ENCODE measurements at places on chromosomes 16 and 17.

DNA sequence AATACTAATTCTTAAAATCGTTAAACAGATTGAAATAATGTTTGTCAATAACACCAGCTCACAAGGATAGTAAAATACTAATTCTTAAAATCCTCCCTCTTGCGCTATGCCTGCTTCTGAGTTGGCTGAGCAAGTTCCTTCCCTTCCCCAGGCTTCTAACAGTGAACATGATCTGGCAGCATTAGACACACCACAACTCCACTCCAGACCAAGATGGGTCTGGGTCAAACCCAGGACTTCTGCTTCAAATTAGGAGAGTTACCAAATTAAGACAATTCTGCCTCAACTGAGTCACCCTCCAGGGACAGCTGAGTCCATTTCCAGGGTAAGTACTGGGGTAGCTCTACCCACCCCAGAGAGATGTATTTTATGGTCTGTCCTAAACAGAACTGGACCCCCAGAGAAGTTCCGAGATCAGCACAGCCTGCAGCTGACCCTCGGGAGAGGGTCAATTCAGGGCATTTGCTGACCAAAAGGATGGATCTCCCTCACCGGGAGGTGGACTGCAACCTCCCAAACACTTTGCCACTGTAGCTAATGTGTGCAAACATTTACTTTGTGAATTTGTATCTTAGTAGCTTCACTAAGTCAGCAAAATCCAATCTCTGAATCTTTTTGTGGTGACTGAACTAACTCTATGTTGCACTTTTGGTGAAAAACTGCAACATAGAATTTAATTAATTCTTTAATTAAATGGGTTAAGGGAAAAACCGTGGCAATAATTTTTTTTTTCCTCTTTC, 48.8 kb downstream of the ADCY9 start:
- DNase-seq = no peak

DNA sequence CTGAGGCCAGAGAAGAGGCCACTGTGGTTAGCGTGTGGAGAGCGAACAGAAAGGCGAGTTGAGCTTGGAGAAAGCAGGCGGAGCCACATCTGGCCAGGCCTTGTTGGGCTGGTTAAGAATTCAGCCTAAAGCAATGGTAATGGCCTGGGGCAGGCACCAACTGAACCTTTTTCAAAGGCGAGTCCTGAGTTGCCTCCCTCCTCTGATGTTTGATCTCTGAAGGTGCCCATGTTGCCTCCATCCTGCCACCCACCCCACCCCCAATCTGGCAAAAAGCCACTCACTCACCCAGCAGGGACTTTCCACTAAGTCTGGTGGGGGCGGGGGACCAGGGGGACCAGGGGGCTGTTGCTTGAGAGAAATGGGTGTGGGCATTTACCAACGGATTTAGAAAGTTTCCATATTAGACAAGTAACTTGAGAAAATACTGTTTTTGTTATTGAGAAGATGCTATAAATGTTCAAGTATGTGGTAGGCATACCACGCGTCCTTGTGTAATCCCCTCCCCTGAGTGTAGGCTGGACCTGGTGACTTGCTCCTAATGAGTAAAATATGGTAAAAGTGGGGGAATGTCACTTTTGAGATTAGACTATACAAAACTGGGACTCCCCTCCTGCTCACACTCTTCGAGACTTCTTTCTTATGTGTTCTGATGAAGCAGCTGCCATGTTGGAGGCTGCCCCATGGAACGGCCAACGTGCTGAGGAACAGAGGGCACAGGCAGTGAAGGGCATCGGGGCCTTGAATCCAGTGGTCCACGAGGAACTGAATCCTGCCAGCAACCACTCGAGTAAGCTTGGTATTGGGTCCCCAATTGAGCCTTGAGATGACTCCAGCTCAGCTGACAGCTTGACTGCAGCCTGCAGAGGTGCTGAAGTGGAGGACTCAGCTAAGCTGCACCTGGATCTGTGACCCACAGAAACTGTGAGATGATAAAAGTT, 29.9 kb upstream of the TNS4 start:
- no peak for DNase-seq

DNA sequence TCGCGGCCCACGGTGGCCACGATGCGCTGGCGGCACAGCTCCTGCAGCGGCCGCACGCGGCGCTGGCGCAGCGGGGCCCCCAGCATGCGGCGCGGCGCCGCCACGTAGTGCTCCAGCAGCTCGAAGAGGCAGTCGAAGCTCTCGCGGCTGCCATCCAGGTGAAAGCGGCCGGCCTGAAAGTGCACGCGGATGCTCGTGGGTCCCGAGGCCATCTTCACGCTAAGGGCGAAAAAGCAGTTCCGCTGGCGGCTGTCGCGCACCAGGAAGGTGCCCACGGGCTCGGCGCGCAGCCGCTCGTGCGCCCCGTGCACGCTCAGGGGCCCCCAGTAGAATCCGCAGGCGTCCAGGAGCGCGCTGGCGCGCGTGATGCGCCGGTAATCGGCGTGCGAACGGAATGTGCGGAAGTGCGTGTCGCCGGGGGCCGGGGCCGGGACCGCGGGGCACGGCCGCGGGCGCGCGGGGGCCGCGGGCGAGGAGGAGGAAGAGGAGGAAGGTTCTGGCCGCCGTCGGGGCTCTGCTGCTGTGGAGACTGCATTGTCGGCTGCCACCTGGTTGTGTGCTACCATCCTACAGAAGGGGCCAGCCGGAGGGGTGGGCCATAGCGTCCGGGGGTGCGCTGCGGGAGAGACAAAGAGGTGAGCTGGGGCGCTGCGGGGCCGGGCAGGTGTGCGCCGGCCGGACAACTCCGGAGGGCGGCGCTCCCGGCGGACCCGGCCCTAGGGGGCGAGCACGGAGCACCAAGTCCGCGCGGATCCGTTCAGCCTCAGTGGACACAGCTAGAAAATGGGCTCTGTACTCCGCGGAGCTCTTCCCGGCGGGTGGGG, 879 bp downstream of the SOCS1 start:
- peak; percentile 48 for DNase-seq

- no peak for DNase-seq
Observed at GRCh38 chr16:22625967-22626366, 115.3 kb downstream of the NPIPB5 start.

GRCh38 chr17:27535178-27535928, 79.1 kb downstream of the KSR1 start:
- DNase-seq = peak; percentile 33

GRCh38 chr17:280901-281300, 71.7 kb downstream of the RPH3AL start:
- DNase-seq = no peak

DNA sequence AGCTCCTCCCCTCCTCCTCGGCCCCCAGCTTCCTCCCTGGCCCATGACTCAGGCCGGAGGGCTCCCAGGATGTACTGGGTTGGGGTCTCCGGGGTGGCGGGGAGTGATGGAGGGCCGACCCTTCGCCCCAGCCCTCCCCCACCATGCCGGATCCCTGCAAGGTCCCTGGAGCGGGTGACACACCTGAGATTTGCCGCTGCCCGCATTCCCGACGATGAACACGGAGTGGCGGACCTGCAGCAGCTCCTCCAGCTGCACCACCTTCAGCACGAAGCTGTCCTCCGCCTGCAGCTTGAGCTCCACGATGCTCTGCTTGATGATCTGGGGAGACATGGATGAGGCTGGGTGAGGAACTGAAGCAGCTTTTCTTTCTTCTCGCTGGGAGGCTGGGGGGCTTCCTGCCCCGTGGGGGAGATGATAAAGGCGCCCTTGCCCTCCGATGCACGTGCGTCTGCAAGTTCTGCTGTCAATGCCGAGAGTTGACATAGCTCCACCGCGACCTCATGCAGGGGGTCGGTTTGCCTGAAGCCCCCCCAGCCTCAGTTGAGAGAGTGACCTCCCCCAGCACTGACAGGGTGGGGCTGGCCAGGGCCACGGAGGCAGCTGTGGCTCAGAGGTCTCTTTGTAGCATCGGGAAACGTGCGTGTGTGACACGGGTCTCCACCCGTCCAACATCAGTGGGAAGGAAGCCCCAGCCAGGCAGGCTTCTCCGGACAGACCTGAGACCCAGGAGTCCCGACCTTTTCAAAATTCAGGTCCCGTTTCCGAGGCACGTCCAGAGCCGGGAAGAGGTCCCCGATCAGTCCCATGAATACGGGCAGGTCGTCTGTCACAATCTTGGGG, 83.1 kb downstream of the DNAH17 start:
- DNase-seq = no peak

DNA sequence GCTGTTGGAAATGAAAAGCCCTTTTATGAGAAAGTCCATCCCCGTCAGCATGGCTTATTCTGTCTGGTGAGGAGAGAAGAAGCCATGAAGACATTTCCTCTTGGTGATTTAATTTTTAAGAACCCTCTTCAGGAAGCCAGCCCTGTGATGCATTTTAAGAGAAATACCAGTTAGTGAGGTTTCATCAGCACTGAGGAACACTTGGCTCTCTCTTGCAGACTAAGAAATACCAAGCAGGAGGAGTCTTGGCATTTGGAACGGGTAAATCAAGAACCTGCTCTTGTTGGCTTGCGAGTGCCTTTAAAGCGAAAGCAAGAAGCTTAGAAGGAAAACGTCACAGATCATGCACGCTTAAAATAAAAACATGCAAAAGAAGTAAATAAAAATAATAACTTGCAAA, 17.5 kb downstream of the RAB11FIP3 start:
- DNase-seq = no peak

GRCh38 chr16:89615596-89616090, 2.2 kb downstream of the DPEP1 start:
- no peak for DNase-seq

GRCh38 chr17:81456798-81457197, 55.8 kb downstream of the ACTG1 start:
- peak; percentile 20 for DNase-seq

GRCh38 chr16:78368121-78369102, 269.0 kb downstream of the WWOX start:
- DNase-seq = no peak

GRCh38 chr17:42016941-42017865, at the start of gene DNAJC7:
Gene DNAJC7, minus strand, starts transcription at chr17:42017439. Its CDS starts 23 bp downstream, at chr17:42017416.
- peak; percentile 93 for DNase-seq

GRCh38 chr17:1347589-1348323, 52.3 kb downstream of the YWHAE start:
- peak; percentile 29 for DNase-seq

DNA sequence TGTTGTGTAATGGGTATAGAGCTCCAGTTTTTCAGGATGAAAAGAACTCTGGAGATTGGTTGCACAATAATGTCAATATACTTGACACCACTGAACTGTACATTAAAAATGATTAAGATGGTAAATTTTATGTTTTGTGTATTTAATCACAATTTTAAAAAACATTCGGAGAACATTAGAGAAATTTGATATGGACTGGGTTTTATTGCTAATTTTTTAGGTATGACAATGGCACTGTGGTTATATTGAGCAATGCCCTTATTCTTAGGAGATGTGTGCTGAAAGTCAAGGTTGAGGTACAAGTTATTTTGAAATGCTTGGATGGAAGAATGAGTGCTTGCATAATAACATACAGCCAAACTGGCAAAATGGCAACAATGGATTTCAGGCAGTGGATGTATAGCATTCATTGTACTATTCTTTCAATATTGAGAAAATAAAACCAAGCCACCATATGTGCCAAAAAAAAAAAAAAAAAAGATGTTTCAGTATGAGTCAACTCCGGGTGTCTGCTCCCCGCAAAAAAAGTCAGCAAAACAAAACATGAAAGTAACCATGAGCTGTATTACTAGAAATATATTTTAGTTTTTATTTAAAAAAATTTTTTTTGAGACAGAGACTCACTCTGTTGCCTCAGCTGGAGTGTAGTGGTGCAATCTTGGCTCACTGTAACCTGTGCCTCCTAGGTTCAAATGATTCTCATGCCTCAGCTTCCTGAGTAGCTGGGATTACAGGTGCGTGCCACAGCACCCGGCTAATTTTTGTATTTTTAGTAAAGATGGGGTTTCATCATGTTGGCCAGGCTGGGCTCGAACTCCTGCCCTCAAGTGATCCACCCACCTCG, 19.8 kb downstream of the HOXB1 start:
- DNase-seq = peak; percentile 53

DNA sequence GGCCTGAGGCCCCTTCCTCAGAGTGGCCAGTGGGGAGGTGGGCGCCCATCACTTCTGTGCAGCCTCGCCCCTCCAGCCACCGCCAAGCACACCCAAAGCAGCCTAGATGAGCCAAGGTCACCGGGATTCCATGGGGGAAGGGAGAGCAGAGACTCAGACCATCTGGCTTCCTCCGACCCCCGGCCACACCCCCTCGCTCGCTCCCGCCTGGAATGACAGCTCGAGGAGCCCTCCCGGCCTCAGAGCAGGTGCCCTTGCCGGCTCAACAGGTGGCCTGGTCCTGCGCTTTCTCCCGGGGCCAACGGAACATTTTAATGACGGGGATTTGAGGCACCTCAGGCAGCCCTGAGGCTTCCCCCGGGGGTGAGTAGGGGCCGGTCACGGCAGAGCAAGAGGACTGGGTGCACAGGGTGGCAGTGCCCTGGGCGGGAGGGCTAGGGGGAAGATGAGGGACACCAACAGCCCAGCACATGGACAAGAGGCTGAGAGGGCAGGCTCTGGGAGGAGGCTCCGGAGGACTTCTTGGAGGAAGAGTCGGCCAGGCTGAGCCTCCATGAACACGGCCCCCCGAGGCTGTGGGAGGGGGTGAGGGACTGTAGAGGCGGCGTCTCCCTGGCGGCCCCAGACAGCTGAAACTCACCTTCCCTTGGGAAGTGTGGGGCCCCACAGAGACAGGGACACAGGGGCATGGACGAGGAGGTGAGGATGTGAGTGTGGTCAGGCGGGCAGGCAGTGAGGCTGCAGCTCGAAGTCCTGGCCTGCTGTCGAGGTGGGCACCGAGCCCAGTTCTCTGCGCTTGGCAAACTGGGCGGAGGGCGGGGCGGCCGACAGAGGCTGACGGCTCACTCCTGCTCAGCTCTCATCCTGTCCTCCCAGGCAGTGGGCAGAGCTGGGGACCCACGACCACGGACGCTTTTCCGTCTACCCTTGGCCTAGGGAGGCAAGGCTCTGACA, 12.5 kb upstream of the C1QTNF8 start:
- peak; percentile 1 for DNase-seq

DNA sequence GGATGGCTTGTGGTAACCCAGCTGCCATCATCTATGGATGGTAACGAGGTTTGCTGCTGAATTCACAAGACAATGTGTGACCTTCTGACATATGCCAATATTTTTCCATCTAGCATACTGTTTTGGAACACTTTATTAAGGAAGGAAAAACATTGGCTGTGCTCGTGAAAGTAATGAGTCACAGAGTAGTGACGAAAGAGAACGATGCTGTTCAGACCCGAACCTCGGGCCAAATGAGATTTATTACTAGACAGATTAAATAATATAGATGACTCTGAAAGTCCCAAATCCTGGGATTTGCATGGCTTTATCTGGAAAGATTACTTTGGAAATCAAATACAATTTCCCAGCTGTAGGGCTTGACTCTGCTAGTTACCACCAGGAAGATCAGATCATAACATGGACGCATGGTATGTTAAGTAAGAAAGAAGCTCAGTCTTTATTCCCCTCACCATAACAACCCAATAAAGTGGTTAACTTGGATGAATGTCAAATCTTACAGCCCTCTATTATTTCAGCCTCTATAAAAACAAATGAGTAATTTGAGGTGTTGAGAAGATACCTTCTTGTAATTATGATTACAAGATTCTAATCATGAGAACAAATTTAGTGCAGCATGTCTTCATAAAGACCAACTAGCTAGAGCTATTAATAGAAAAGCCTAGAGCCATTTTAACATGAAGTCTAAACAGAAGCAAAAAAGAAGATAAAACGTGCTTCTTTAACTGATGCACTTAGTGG, 32.6 kb downstream of the ERN1 start:
- peak; percentile 53 for DNase-seq

GRCh38 chr16:35011-35677, 18.3 kb downstream of the POLR3K start:
- DNase-seq = no peak

- DNase-seq = no peak
Observed at GRCh38 chr16:75459691-75460090, 4.8 kb downstream of the TMEM170A start.

GRCh38 chr17:33045216-33045615, 53.6 kb downstream of the SPACA3 start:
- no peak for DNase-seq

GRCh38 chr16:11992008-11992584, 15.6 kb downstream of the SNX29 start:
- no peak for DNase-seq

All from astrocyte of the spinal cord (primary cell).